ENCODE measurements at places on chromosomes 4 and X.

DNA sequence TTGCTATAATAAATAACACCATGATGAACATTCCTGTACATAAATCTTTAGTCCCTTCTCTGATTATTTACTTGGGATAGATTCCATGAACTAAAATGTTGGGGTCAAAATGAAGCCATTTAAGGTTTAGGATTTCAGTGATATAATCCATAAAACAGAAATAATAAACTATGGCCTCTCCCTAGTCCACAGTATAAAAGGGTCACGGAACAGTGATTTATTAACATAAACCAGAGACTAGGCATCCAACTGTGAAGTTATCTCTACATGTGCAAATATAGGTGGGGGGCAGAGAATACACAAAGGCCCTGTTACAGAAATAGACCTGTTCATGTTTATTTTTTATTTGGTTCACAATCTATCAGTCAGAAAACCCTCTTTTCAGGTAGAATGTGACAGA lies 499.1 kb upstream of the SLIT2 start:
- DNase-seq = no peak

DNA sequence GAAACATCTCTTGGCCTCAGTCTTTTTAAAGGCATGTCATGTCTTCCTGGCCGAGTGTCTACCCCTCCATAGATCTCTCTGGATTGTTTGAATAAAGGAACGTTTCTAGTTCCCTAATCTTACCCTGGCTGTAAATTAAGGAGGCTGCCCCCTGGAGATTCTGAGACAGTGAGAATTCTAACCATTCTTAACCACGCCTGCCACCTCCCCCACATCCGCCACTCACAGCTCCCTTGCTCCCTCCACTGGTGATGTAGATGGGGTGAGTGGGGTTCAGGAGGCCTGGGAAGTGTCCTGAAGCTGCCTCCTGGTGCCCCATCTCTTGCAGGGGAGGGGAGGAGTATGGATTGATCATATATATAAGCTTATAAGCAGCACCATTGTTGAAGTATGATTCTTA lies 48.0 kb upstream of the TRIM2 start:
- no peak for DNase-seq

GRCh38 chr4:1793496-1793840 lies 375 bp downstream of the FGFR3 start:
- DNase-seq = no peak

DNA sequence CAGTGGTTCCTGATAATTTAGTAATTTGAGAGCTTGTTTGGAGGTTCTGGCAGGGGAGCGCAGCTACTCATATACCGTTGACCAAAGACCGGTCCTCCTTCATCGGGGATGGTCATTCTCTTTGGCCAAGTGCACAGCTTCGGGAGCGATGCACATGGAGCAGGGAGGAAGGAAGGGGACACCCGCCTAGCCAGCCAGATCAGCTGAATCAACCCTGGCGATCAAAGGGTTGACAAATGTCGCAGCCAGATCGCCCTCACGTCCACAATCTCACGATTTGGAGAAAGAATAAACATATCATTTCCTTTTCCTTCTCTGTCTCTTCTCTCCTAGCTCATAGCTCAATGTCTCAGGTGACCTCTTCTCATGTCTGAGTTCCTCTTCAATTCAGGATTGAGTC lies 11.1 kb downstream of the NDNF start:
- no peak for DNase-seq

DNA sequence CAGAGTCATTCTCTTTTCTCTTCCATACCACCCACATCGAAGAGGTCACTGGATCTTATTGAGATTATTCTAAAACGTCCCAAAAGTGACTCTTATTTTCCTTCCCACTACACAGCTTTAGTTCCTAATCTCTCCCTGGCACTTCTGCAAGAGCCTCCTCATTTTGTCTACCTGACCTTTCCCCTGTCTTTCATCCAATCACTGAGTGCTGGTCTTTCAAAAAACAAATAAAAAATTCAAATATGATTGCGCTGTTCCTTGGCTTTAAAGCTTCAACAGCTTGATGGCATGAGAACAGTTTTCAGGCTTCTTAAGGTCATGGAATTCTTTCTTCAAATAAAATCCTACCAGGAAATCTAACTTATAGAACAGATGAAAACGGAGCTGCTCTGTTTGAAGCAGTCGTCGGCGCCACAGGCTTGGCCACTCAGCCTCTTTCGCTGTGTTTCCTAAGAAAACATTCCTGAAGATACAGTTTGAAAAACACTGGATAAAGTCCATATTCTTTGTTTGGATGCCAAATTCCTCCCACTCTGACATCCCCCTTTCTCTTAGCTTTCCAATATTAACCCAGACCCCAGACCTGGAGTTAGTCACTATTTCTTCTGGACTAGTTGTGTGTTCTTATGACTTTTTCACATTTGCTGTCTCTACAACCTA lies 12.5 kb downstream of the SYTL5 start:
- DNase-seq = no peak

DNA sequence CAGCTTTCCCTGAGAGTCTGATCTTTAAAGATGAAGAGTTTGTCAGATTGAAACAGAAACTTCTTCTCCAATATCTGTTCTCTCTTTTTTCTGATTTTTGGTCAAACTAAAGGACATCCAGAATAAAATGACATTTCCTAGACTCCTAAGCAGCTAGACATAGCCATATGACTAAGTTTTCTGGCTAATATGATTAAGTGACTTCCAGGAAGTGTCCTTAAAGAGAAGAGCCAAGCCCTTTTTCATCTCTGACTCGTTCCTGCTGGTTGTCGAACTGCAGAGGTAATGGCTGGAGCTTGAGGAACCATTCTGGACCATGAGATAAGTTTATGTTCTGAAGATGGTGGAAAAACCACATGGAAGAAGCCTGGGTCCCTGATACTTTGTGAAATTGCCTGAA lies 546.0 kb downstream of the BCOR start:
- DNase-seq = no peak

- DNase-seq = no peak
Measured at GRCh38 chrX:68571610-68572311, 72.9 kb downstream of the YIPF6 start.

DNA sequence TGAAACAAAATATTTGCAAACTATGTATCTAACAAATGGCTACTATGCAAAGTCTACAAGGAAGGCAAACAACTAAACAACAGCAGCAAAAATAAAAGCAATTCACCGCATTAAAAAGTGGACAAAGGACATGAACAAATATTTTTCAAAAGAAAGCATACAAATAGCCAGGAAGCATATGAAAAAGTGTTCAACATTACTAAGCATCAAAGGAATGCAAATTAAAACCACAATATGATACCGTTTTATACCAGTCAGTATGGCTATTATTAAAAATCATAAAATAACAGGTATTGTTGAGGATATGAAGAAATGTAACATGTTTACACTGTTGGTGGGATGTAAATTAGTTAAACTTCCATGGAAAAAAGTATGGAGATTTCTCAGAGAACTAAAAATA lies 1106.7 kb downstream of the PDHA2 start:
- DNase-seq = no peak

DNA sequence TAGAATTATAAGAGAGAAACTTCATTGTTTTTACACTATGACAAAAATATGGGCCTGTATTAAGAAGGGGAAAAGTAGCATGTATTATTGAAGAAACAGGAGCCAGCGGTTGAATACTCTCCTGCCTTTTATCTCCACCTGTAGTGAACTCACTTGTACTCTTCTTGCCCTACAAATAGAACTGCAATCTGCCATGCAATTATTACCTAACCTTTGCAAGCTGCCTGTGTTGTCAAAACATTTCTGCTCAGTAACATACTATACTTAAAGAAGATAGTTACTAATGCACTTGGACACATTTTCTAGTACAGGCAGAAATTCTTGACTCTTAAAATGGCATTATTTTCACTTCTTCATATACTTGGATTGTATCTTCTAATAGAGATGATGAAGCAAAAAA lies 818.4 kb upstream of the GRID2 start:
- DNase-seq = no peak

DNA sequence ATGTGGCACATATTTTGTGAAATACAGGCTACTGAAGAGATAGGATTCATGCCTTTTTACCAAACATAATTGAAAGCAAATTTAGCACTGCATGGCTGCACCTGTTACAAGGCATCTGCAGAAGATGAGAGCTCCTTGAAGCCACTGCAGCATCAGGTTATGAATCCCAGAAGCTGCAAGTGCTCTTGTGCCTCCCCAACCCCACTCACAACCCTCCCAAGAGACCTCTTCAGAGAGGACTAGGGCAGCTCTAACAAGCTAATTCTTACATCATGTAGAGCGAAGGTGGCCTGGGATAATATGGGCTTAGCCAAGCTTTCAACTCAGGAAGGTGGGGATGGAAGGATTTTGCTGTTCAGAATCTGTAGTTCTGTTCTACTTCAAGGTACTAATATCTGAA lies 27.2 kb downstream of the MFAP3L start:
- DNase-seq = no peak

DNA sequence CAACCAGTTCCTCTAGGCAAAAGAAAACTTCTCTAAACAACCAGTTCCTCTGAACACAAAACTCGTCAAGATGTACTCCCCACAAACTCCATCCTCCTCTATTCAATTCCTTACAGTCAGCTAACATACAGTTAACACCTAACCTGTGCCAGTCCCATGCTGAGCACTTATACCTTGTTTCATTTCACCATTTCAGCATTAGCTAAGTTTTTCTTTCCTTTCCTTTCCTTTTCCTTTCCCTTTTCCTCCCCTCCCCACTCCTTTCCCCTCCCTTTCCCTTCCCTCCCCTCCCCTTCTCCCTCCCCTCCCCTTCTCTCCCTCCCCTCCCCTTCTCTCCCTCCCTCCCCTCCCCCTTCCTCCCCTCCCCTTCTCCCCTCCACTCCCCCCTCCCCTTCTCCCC lies 13.1 kb downstream of the HERC6 start:
- DNase-seq = no peak

GRCh38 chr4:15691346-15692135 lies 9.9 kb downstream of the FAM200B start:
- DNase-seq = no peak

DNA sequence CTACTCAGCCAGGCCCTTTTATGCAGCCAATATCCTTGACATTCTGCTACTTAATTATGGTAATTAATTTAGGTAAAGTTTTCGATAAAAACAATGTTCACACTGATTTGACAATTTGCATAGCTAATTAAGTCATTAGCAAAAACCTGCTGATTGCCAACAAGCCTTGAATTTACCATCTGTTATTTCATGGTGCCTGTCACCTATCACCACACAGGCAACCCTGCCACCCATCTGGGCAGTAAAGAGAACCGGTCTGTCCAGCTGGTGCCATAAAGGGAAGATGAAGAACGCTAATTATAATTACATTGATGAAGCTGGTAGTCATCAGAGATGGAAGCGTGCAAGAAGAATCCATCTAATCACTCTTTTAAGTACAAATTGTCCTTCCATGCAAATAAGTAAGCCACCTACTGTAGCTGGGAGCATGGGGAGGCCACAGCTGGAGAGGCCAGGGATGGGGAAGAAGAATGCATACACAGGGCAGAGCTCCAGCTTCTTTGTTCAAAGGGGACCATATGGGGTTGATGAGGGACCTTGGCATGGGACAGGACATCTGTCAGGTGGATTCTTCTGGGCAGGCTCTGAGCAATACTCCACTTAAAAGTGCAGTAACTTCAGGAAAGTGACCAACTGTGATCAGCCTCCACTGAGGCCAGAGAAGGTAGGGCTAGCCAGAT lies 277.3 kb upstream of the TAPT1 start:
- DNase-seq = no peak

DNA sequence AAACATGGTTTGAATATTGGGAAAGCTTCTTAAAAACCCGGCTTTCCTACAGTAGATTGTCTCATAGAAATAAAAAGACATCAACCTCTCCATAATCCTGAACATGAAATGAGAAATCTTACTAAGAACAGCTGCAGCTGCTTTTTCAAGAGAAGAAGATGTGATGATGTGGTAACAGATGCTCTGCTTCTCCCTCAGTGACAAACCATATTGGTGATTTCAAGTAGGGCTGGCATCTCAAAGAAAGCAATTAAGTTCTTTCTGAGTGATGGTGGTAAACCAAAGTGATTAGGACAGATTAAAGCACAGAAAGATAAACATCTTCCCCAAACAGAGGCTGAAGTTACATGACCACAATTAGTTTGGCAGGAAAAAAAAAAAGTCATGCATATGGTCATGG lies 1477.7 kb downstream of the RAPGEF2 start:
- DNase-seq = no peak

DNA sequence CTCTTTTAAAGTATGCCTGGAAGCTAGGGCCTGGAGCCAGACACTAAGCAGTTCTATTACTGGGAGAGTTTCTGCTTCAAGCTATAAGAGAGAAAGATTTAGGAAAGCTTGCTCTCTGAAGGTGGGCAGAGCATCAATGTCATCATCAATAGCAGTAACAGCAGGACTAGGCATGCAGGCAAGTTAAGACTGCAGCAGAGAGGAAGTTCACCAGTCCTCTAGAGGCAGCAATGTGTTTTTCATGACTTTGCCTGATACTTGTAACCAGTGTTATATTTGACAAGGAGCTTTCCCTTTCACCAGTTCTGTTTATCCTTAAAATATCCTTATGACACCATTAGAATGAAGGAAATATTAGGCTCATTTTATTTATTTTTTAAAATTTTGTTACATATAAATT lies 237.9 kb downstream of the KCTD8 start:
- DNase-seq = no peak

All from thoracic aorta (tissue), 2 donors.